ENCODE measurements at places on chromosomes 1 and 21.

DNA sequence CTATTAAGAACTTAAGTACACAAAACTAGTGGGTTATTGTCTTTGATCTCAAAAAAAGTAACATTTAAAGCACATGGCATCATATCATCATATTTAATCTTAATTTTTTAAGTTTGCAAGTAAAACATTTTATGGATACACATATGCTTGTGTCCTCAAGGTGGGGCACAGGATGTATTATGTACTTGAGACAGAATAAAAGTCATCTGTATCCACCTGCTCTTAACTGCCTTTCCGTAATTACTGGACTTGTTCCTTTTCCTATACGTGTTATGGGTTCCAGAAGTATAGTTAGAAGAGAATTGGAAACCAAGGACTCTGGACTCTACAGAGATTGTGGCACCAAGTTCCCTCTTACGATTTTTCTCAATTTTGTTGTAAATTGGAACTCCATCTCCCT is 79.4 kb downstream of the FCRL5 start:
- no peak for DNase-seq

GRCh38 chr1:12143631-12144155 is 23.1 kb upstream of the TNFRSF1B start:
- no peak for DNase-seq

- DNase-seq, result no peak
Observed at GRCh38 chr1:21577324-21577723, 68.1 kb downstream of the ALPL start.

- DNase-seq, result no peak
Observed at GRCh38 chr1:41564741-41565475, 80.4 kb upstream of the EDN2 start.

- no peak for DNase-seq
Observed at GRCh38 chr1:218679988-218680748, 335.0 kb downstream of the TGFB2 start.

DNA sequence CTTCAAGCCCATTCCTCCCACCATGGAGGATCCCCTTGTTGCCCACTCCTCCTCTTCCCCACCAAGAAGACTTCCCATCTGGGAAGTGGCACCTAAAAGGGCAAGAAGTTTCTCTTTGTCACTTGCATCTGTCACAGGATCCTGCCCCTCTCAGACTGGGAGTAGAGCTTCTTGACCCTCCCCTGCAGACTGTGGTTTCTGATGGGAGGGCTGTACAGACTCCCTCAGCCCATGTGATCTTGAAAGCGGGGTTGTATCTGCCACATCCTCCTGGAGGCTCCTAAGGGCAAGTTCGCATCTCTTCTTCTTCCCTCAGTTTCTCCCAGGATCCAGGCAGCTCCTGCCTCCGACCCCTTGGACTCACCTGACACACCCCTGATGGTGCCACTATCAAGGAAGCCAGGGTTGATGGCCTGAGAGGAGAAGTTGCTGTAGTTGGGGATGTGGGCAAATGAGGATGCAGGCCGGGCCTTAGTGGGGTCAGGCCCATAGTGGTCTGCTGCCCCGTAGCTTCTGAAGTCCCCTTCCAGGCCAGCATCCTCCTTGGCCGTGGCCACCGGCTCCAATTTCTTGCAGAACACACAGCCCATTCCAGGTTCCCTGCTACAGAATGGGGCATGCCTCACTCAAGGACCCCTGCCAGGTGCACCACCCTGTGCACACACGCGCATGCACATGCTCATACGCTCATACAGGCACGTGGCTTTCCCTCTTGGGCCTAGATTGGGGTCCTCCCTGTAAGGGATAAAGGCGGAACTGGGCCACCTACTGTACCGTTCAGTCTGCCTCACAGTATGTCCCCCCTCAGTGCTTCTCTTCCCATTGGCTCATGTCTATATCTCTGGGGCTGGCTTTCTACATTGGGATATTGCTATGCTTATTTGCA is 11.4 kb downstream of the FGR start:
- DNase-seq, result no peak
